Endothelial cell of coronary artery (primary cell): ENCODE measurements at places on chromosomes 3 and 15. TPM values are rescaled to one million over a fixed set of nuclear protein-coding genes. Genes with fewer than 3 reads are reported as not detected.

The CASR gene
- total RNA-seq, result not detected in 2 replicates

The WDR72 gene
- not detected in 2 replicates for total RNA-seq

The P2RY12 gene
- not detected in 2 replicates for total RNA-seq

The SHC4 gene
- 0.09 and 0.54 TPM in 2 replicates for total RNA-seq

The CD96 gene
- total RNA-seq, result not detected in 2 replicates

The CLN6 gene
- total RNA-seq, result 10.4 and 11.1 TPM in 2 replicates

The GRK7 gene
- under 0.01 TPM in 1 of 2 replicates, not detected in the other for total RNA-seq

The PLA1A gene
- total RNA-seq, result 0.18 and 0.28 TPM in 2 replicates

The NGLY1 gene
- 30.0 and 39.1 TPM in 2 replicates for total RNA-seq

The ALG1L2 gene
- total RNA-seq, result not detected in 2 replicates

The DPPA2 gene
- not detected in 2 replicates for total RNA-seq

The SEMA3G gene
- total RNA-seq, result 27.2 and 32.0 TPM in 2 replicates

The ROPN1 gene
- total RNA-seq, result not detected in 2 replicates

The DLEC1 gene
- under 0.01 TPM in 1 of 2 replicates, not detected in the other for total RNA-seq

The MELTF gene
- 14.2 and 32.0 TPM in 2 replicates for total RNA-seq

The DZIP1L gene
- 5.9 and 15.2 TPM in 2 replicates for total RNA-seq

The TLR9 gene
- total RNA-seq, result not detected in 2 replicates

The PTH1R gene
- total RNA-seq, result 0.18 and 0.85 TPM in 2 replicates

The CCDC39 gene
- total RNA-seq, result under 0.01 TPM in 1 of 2 replicates, not detected in the other

The CFAP161 gene
- 0.38 and 0.63 TPM in 2 replicates for total RNA-seq

The HLTF gene
- total RNA-seq, result 21.6 and 28.5 TPM in 2 replicates

The SPSB4 gene
- not detected in 2 replicates for total RNA-seq

The IL17RD gene
- 0.90 and 1.2 TPM in 2 replicates for total RNA-seq

The MOBP gene
- 0.09 and 0.19 TPM in 2 replicates for total RNA-seq

The APBA2 gene
- total RNA-seq, result 42.6 and 48.3 TPM in 2 replicates

The PCSK6 gene
- total RNA-seq, result 0.27 and 0.94 TPM in 2 replicates

The PODXL2 gene
- 3.8 and 5.9 TPM in 2 replicates for total RNA-seq

The FOXL2NB gene
- 0.09 TPM in 1 of 2 replicates, not detected in the other for total RNA-seq

The FBXO40 gene
- total RNA-seq, result not detected in 2 replicates

The CPEB1 gene
- total RNA-seq, result not detected in 2 replicates

The SUSD5 gene
- total RNA-seq, result 1.9 and 4.4 TPM in 2 replicates

The LRRIQ4 gene
- not detected in 2 replicates for total RNA-seq

The CCDC174 gene
- total RNA-seq, result 6.6 and 10.6 TPM in 2 replicates

The SCAANT1 gene
- total RNA-seq, result 1.2 TPM in 1 of 2 replicates, not detected in the other

The ADGRG7 gene
- not detected in 2 replicates for total RNA-seq

The RLBP1 gene
- total RNA-seq, result not detected in 2 replicates

The HIGD2B gene
- not detected in 2 replicates for total RNA-seq

The GNAT1 gene
- total RNA-seq, result 0.54 TPM in 1 of 2 replicates, not detected in the other

The ZDHHC19 gene
- not detected in 2 replicates for total RNA-seq

The SKOR1 gene
- under 0.01 and 0.09 TPM in 2 replicates for total RNA-seq

The CRABP1 gene
- total RNA-seq, result not detected in 2 replicates

The CLRN1 gene
- not detected in 2 replicates for total RNA-seq

The DAZL gene
- not detected in 2 replicates for total RNA-seq

The NRG4 gene
- total RNA-seq, result not detected in 2 replicates

The TMEM89 gene
- total RNA-seq, result not detected in 2 replicates

The SHQ1 gene
- total RNA-seq, result 19.8 and 19.9 TPM in 2 replicates

The BTLA gene
- total RNA-seq, result not detected in 2 replicates
